ENCODE measurements at places on chromosomes 5 and 9.

DNA sequence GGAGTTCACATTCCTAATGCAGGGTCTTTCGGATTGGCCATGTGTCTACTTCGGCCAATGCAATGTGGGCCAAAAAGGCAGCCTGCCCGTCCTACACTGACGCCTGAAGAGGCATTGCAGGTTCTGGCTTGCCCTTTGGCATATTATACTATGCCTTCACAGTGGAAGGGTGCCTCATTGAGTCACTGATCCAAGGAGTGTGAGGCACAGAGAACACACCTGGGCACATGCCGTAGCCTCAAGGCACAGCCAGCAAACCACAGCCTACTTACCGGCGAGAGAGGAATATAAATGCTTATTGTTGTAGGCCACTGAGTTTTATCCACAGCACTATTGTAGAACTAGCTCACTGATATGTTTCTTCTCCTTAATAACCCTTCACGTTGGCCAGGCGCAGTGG is 409.6 kb downstream of the GADD45G start:
- no peak for DNase-seq

DNA sequence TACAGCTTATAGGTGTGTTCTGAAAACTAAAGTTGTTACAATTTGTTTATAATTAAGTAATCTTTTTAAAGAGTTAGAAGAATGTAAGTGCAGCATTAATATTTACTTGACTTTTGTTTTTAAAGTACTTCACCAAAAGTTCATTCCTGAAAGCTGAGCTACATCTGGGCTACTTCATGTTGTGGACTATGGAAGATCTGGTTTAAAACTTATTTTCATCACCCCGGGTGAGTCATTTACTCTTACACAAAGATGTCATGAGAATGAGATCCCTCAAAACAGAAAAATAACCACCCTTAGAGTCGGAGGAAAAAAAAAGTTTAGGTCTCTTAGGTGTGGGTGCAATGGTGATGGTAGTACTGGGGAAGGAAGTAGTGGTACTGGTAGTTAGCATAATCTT is 5.1 kb downstream of the POU5F2 start:
- DNase-seq: no peak

GRCh38 chr5:89200899-89201298 is 317.9 kb upstream of the MEF2C start:
- no peak for DNase-seq

DNA sequence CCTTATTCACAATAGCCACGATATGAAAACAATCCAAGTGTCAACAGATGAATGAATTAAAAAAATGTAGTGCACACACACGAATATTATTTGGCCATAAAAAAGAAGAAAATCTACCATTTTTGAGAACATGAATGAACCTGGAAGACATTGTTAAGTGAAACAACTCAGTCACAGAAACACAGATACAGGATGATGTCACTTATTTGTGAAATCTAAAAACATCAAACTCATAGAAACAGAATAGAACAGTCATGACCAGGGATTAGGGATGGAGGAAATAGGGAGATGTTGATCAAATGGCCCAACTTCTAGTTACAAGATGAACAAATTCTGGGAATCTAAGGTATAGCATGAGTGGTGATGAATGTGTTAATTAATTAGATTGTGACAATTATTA is 72.3 kb downstream of the MACIR start:
- no peak for DNase-seq

GRCh38 chr5:114305402-114306207 is 56.3 kb upstream of the KCNN2 start:
- DNase-seq: no peak

- DNase-seq: no peak
These were observed 1279.9 kb upstream of the DMAC1 start for GRCh38 chr9:9079473-9079872.

GRCh38 chr9:38289866-38290245 is 102.6 kb upstream of the ALDH1B1 start:
- no peak for DNase-seq

- no peak for DNase-seq
These were observed 26.6 kb downstream of the DYNC2I2 start for GRCh38 chr9:128629852-128630545.

GRCh38 chr5:173354645-173355044 is 26.4 kb upstream of the STC2 start:
- DNase-seq: no peak

DNA sequence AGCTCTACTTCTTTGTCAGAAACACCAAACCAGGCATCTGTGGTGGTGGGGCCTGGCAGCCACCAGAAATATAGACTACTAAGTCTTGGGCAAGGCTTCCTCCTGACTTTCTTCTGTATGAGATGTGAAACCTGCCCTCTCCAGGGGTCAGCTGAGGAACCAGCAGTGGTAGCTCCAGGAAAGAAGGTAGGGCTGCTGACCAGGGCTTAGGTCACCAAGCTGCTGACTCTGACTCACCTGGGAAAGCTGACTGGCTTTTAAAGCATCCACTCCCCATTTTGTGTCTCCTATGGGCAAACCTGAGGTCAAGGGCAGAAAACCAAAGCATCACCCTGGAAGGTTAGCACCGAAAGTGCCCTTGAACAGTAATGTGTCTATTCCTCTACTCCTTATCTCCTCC is 10.4 kb upstream of the SH3TC2 start:
- no peak for DNase-seq

GRCh38 chr5:80191397-80191796 is 64.5 kb downstream of the SERINC5 start:
- DNase-seq: no peak

- DNase-seq: peak; percentile 47
These were observed 95.8 kb downstream of the ANKRD18B start for GRCh38 chr9:33619666-33620404.

GRCh38 chr9:14240537-14240936 is 73.4 kb downstream of the NFIB start:
- DNase-seq: no peak

DNA sequence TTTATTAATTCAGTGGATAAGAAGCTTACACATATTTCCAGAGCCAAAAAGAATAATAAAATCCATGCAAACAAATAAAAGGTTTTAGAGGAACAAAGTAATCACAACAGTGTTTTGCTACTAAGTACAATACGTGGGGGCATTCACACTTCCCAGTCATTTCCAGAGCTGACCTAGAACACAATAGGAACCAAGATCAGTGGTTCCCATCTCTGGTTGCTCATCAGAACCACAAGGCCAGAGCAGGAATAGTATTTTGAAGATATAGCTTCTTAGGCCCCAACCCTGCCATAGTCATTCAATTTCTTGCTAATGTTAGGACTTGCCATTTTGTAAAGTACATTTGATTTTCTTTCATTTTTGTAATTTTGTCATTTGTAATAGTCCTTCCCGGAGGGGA is 215.4 kb downstream of the NR3C1 start:
- DNase-seq: no peak

GRCh38 chr9:72477930-72478518 is 43.4 kb upstream of the TMC1 start:
- peak; percentile 34 for DNase-seq

- no peak for DNase-seq
These were observed 31.7 kb downstream of the BASP1 start for GRCh38 chr5:17249029-17249634.

- DNase-seq: no peak
These were observed 190.9 kb upstream of the TUT7 start for GRCh38 chr9:86545090-86545489.

DNA sequence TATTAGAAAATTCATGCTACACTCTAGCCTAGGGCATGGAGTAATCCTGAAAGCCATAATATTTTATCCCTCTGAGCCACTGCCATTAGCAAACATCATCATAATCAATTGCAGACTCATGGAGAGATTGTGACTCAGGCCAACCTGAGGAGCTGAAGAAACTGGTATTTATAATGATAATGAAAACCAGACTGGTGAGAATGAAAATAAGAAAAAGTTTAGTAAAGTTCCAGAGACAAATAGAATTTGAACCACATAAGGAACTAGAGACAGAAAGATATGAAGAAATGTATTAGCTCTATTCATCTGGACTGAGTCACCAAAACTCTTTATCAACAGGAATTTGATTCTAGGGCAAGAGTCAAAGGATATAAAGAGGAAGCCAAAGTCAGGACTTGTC is 158.7 kb downstream of the DRD1 start:
- DNase-seq: no peak

- no peak for DNase-seq
These were observed at the start of gene COL15A1 for GRCh38 chr9:98943682-98944056. COL15A1 (plus strand) TSS chr9:98943907; CDS start chr9:98944062, 155 bp downstream.

- DNase-seq: peak; percentile 46
These were observed at the start of gene TMEM232 for GRCh38 chr5:110726249-110727024. TMEM232 (minus strand) TSS chr5:110726671; CDS start chr5:110667352, 59,319 bp downstream.

DNA sequence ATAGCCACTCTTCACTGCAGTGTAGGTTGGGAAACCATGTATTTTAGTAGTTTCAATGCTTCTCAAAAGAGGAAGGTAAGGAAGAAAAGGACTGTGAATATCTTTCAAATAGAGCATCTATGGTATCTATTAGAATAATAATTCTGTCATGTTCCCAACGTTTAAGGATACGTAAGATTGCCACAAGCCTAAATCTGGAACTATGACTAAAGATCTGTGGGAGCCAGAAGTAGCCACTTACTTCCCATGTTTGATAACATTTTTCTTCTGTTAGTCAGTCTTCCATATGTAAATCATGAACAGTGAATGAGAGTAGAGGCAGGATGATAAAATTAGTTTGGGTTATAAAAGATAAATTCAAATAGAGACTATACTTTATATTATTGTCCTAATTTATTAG is 16.3 kb upstream of the MROH2B start:
- DNase-seq: no peak

GRCh38 chr5:108521011-108521700 is 139.3 kb upstream of the FBXL17 start:
- no peak for DNase-seq
